Inflammatory macrophage treated with lipopolysaccharide for 1 hour (primary cell): ENCODE measurements at places on chromosomes 3 and 15.

- no peak for DNase-seq
Measured at GRCh38 chr15:25427861-25428260, 11.0 kb downstream of the UBE3A start.

GRCh38 chr3:177589911-177590381, 392.7 kb upstream of the TBL1XR1 start:
- peak; percentile 63 for DNase-seq

GRCh38 chr15:92159906-92160841, 233.5 kb upstream of the ST8SIA2 start:
- DNase-seq = no peak

DNA sequence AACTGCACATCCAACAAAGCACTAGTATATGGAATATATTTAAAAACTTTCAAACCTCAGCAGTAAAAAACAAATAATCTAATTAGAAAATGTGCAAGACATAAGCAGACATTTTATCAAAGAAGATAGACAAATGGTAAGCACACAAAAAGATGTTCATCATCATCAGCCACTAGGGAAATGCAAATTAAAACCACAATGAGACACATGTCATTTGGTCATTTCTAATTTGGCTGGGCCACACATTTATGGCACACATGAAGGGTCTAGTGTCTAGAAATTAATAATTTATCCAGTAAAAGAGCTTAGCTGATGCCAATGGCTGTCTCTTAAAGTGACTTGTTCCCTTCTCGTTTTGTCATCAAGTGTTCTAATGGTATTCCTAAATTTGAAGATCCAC, 45.8 kb downstream of the ARHGAP31 start:
- no peak for DNase-seq

- DNase-seq = no peak
Measured at GRCh38 chr3:122508135-122508914, 6.4 kb downstream of the KPNA1 start.

DNA sequence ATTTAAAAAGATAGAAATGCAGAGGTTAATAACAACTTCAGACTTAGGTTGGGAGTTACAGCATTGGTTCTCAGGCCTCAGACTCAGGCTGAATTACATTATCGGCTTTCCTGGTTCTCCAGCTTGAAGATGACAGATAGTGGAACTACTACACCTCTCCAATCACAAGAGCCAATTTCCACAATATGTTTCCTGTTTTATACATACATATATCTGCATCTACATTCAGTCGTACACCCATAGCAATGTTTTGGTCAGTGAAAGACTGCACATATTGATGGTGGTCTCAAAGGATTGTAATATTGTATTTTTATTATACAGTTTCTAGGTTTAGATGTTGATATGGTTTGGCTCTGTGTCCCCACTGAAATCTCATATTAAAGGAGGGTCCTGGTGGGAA, 35.4 kb downstream of the AADACL2 start:
- DNase-seq = no peak

- no peak for DNase-seq
Measured at GRCh38 chr3:53803816-53804695, 42.2 kb downstream of the CHDH start.

GRCh38 chr3:16357186-16358121, 92.4 kb downstream of the OXNAD1 start:
- DNase-seq = no peak

- no peak for DNase-seq
Measured at GRCh38 chr3:33111581-33111980, 2.2 kb upstream of the CRTAP start.

DNA sequence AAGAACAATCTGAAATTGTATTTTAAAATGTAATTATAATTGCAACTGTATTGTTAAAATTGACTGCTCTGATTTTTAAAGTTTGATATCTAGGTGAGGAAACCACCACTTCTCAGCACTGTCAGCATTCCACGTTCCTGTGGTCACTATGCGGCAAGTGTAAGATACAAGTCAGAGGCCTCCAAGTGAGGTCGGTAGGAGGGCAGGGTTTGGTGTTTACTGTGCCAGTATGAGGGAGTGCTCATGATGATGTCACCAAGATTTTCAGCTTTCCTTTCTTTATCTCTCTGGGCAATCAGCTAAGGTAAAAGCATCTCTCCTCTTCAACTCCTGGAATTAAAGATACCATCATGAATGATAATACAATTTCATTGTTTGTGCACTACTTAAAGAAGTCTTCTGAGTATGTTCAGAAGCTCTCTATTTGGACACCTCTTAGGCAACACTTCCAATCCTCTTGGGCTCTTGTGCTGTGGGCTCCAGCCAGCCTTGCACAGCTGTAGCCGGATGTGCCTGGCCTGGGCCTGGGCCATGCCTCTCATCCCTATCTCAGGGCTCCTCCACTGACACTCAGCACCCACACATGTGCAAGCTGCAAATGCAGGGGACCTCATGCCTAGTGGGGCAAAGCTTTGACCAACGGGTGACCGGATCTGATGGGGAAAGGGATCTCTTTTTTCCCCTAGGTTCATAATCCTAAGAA, 42.9 kb downstream of the CCR3 start:
- no peak for DNase-seq

- DNase-seq = no peak
Measured at GRCh38 chr3:38634111-38634510, 15.4 kb downstream of the SCN5A start.

DNA sequence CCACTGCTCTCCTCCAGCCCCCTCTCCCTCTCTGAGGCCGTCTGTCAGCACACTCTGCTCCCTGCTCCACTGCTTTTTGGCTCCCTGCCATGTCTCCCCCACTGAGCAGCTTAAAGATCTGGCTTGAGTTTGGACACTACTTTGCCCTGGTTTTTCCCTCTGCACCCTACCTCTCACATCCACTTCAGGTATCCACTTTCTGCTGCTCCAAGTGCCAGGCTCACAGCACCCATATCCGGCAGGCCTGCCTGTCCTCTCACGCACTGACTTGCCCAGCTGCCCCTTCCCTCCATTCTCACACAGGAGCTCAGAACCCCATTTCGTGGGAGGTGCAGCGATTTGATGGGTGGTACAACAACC, 3.7 kb downstream of the DUOX1 start:
- DNase-seq = no peak

- no peak for DNase-seq
Measured at GRCh38 chr3:12004741-12005513, 739 bp downstream of the SYN2 start.

- DNase-seq = peak; percentile 95
Measured at GRCh38 chr15:51576911-51577500, 45.6 kb downstream of the DMXL2 start.

DNA sequence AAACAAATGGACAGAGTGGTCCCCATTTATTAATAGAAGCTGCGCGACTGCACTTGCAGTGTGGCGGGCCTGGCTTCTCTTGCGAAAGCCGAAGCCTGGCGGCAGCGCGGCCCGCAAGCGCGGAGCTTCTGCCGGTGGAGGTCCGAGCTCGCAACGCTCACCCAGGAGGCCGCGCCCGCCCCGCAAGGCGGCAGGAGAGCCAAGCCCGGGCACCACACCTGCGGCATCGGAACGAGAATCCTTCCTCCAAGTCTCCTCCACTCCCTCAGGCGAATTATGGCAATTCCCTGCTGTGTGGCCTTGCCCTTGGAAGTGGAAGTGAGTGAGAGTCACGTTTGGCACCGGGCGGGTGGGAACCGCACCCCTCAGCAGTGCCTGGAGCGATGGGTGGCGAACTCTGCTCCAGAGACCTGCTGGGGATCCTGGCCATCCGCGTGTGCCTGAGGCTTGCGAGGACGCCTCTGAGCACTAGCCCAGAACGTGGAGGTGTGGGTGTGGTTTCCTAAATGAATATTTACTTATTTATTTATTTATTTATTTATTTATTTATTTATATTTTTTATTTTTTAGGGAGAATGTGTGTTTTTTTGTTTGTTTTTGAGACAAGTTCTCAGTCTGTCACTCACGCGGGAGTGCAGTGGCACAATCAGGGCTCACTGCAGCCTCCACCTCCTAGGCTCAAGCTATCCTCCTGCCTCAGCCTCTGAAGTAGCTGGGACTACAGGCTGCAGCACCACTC, 133.7 kb upstream of the UBE2E1 start:
- DNase-seq = no peak

DNA sequence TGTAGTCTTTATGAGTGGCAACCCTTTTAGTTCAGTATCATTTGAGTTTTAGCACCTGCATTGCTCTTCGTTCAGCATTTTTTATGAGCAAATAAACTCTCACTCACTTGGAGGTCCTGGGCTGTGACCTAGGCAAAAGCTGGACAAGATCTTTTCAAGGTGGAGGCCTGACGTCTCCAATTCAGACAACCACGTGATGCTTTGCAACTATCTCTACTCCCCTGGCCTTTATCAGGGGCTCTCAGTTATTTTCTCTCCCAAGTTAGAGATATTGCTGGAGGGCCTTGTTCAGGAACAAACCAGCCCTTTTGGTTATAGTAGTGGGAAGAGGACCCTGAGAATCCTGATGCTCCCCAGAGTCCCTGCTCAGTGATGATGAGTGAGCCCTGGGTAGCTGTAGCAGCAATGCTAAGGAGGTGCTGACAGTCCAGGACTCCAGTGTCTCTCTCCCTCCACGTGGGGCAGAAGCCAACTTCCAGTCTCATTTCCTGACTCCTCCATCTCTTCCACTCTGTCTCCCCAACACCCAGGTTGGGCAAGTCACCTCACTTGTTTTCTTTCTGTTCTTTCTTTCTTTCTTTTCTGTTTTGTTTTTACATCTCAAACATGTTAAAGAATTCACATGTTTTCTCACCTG, 30.4 kb downstream of the HAPLN3 start:
- DNase-seq = no peak

DNA sequence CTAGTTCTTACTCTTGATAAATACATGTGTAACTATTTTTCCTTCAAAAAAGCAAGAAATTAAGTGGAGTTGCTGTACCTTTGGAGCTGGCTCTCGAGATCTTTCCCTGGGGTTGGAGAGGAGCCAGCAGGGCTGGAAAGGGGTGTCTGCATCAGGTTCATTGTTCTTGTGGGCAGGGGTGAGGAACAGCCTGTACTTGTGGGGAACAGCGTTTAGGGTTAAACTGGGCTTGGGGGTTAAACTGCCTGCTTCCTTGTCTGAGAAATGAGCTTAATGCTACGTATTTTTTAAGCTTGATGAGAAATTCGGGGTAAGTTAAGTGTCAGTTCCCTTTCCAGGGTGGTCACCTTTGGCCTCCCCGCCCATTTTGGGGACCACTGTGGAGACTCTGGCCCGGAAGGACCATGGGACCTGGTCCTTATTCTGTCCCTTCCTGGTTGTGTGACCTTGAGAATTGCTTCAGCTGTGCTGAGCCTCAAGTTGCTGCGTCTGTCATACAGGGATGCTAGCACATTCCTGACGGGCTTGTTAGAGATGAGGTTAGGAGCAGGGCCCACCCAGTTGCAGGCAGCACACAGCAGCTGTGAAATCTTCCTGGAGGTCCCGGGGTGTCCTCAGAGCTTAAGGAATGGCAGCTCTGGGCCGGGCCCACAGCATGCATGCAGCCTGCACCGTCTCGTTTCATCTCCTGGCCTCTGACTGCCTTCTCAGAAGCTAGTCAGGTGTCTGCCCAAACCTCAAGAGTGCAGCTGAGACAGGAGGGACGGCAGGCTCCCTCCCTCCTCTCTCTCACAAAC, 11.6 kb downstream of the H1-8 start:
- no peak for DNase-seq

DNA sequence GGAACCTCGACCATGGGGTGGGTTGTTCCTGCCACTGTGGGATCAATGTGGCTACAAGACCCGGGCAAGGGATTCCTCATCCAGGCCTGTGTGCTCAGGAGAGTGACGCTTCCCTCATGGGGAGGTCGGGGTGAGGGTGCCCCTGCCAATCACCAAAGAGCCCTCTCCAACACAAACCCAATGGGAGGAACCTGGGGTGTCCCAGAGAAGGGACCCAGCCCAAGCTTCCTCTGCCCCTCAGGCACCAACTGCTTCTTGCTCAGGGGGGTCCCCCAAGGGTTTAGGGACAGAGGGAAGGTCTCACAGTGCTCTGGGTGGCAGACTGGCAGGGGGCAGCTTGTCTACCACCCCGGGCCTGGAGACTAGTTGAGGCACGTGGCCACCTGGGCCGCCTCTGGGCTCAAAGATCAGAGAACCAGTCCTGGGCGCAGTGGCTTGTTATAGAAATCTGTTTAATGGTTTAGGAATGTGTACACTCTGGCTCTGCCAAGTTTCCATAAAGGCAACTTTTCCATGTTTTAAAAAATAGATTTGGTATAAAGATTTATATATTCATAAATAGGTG, 26.6 kb downstream of the GP9 start:
- DNase-seq = no peak

DNA sequence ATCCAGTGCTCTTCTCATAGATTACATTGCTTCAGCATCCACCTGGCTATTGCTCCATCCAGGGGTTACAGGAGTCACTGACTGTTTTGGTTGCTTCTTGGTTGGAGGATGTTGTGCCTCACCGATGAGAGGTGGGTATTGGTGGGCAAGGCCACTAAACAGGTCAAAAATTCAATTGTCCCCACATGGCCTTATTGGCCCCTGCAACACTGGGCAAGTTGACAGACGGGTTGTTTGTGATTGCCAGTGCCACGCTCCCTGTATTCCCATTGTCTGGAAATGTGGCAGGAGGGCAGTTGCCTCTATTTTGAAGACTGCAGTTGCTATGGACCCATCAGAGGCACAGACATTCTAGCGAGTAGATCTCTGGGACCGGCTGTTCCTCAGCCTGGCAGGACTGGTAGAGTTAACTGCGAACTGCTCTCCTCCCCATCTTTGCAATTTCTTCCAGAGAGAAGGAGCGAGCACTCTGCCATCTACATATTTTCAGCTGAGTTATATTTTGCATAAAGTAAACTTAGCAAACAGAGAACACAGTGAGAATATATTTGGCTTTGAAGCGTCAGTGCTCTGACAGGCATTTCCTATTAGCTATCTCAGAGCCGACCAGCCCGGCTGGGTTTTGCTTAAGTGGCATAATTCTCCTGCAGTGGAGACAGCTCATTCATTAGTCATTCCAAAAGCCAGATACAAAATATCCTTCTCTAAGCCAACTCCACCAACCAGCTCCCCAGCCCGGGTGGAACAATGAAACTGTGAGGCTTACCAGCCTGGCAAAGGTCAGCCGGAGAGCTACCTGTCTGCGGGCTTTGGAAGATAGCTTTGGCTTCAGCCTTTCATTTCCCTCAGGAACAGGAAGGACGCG, 26.0 kb upstream of the MAGEF1 start:
- no peak for DNase-seq

DNA sequence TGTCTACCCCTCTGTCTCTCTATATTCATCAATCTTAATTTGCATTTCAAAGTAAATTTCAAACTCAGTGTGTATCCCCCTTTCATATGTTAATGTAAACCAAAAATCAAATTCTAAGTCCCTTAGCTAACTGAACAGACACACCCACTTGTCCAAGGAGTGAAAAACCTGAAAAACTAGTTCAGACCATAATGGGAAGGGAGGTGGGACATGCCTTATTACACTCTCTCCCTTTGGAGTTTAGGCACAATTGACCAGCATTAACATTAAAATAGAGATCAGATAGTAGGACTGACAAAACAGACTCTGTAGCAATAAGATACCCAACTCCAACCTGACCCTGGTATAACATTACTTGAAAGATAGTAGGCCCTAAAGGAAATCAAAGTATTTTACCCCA, 247.7 kb upstream of the GADL1 start:
- no peak for DNase-seq

DNA sequence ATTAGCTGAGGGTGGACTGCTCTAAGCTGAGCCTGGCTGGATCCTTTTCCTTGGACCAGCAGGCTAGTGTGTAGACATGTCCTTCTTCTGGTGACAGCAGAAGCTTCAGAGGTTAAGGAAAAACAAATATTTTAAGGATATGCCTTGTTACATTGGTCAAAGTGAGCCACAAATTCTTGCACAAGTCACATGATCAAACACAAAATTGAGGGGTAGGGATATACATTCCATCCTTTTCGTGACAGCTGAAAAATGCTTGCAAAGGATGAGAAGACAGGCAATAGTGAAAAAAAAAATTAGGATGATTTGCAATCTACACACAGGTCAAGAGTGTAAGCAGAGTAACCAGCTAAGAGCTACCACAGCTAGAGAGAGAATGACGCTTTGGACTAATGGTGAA, 21.1 kb upstream of the OXTR start:
- DNase-seq = no peak
